Stimulated activated CD8-positive, alpha-beta memory T cell treated with anti-CD3 and anti-CD28 coated beads, Interleukin-15, amount 100 ng/mL, for 1 hour (primary cell): ENCODE measurements at places on chromosomes 5 and 9.
A peak's percentile ranks its signal among the peaks of the same experiment; 100 is the strongest.

- DNase-seq = no peak
These were observed 161.7 kb downstream of the YTHDC2 start for GRCh38 chr5:113675166-113675565.

- DNase-seq = no peak
These were observed 91.6 kb downstream of the CARTPT start for GRCh38 chr5:71810471-71811195.

- no peak for DNase-seq
These were observed 1587.6 kb upstream of the C9orf72 start for GRCh38 chr9:29160763-29161353.

DNA sequence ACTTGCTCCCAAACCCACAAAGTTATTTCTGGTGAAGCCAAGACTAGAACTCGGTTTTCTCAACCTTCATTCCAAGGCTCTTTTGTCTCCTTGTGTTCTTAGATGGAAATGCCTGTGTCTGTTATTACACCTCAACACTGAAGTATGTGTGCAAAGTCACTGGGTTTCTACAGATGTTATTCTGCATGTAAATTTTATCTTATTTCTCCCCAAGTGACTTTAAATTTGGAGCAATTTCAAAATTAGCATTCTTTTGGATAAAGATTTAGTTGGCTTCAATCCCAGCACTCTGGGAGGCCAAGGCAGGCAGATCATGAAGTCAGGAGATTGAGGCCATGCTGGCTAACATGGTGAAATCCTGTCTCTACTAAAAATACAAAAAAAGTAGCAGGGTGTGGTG, 104.4 kb upstream of the GNA14 start:
- DNase-seq = no peak

DNA sequence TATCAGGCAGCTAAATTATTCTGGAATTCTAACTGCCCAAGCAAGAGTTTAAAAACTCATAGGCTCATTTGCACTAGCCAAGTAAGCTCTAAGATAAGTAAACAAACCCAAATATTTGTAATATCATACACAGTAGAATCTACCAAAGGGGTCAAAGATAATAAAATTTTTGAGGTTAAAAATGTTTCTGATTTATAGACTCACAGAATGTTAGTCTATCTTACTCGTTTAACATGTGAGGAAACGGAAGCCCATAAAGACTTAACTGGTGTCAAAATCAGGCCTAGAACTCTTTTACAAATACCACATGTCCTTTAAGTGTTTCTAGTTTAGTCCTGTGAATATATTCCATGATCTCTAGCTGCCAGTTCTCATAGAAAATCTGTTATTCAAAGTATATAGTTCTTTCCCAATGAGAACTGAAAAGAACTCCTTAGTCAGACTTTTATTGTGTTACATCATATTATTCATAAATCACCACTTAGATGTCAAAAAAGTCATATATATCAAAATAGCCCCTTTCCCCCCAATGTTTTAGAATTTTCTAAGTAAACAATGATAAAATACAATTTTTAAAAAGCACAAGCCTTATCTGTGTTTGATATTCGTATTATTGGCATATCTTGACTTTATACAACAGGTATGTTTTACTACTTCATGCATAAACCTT, 13.9 kb downstream of the RAB14 start:
- DNase-seq = no peak

DNA sequence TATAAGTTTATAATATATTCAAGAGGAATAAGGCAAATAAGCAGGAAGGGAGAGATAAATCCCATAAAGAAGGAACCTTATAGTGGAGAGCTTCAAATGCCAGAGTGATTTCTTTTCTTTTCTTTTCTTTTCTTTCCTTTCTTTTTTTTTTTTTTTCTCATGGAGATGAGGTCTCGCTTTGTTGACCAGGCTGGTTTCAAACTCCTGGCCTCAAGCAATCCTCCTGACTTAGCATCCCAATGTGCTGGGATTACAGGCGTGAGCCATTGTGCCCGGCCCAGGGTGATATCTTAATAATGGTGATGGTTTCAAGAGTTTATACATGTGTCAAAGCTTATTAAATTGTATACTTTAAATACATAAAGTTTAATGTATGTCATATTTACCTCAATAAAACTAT, 19.6 kb upstream of the FOCAD start:
- no peak for DNase-seq

DNA sequence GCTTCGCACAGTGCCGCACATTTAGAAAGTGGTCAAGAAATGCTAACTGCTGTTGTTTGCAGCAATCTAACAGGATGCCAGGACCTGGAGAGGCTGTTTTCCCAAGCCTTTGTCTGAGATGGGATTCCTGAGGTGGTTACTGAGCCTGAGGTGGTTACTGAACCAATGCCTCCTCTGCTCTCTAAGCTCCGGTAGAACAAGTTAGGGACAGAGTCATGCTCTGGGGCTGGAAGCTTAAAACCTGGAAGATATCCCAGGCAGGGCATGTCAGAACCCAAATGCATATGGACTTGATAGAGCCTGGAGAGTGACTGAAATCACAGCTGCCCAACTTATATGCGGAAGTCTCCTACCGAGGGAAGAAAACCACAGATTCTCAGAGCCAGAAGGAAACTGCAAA, 46.5 kb upstream of the FAT2 start:
- DNase-seq = no peak

- DNase-seq = no peak
These were observed 607.4 kb downstream of the KIF4B start for GRCh38 chr5:155620821-155621410.

GRCh38 chr9:115625251-115625650, 507.3 kb upstream of the TNC start:
- no peak for DNase-seq

- no peak for DNase-seq
These were observed 144.9 kb downstream of the PRKACG start for GRCh38 chr9:68869022-68869421.

DNA sequence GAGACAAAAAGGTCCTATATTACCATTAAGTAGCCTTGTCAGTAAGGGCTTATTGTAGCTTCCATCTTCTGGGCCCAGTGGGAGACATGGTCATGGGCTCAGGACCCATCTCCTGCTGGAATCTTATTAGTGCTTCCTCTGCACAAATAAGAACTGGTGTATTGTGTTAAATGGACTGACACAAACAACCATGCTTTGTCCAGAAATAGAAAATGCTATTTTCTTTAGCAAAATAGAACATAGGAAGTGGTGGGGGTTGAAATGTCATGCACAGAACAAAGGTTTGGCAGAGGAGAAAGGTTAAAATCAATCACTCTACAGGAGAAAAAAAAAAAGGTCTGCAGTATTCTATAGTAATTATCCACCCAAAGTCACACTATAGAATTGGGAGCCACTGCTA, 252.2 kb downstream of the ELAVL2 start:
- DNase-seq = no peak

DNA sequence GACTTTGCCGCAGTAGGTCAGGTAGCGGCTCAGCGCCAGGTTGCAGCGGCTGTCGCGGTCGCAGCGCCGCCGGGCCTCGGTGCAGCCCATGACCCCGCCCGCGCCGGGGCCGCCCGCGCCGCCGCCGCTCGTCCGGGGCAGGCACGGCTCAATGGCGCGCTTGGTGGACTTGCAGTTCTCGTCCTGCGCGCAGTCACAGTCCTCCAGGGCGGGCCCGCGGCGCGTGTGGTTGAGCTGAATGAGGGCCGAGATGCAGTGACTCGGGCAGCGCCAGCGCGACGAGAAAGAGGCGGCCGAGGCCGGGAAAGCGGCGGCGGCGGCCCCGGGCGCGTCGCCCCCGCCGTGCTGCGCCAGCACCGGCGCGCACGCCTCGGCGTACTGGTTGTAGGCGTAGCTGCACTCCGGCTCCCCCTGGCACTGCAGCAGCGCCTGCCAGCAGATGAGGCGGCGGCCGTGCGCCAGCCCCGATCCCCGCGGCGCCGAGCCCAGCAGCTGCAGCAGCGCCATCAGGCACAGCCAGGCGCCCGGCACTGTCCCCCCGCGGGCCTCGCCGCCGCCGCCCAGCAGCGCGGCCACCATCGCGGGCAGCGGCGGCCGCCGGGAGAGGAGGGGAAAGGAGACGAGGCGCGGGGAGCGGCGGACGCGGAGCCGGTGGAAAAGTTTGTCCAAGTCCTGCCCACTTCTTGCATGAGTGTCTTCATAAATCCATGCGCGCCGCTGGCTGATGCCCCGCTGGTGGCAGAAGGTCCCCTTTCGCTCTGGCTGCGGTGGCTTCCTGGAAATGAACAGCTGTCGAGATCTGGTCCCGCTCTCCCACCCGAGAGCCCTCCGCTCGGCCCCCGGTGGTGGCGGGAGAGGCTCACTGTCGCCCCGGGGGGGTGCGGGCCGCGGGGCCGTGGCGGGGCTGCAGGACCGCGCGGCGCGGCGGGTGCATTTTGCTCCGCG, 833 bp downstream of the GAS1 start:
- DNase-seq = peak; percentile 12

GRCh38 chr5:57505272-57506200, 22.9 kb upstream of the ACTBL2 start:
- DNase-seq = no peak

DNA sequence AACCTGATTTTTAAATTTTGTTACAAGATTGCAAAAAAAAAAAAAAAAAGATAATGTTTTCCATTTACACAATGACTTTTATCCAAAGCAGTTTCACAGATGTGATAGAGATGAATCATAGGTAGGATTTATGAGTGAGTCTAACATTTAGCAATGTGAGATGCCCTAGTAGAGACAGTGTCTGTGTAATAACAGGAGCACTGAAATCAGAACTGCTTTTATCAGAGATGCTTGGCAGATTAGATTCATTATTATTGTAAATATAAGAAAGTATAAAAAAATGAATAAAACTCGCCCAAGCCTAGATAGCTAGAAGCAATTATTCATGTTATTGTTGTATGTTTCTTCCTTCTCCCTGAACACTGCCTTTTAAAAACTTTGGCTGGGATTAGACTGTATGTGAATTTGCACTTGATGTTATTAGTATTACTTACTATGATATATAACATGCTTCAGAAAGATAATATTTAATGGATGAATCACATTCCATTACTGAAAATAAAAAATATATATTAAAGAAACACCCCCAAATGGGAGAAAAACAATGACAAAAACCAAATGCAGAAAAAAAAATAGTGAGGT, 567.3 kb upstream of the KLF4 start:
- no peak for DNase-seq

- DNase-seq = no peak
These were observed 210.6 kb downstream of the AUH start for GRCh38 chr9:91150998-91151717.

GRCh38 chr5:175347027-175347426, 97.0 kb downstream of the DRD1 start:
- DNase-seq = no peak

GRCh38 chr5:175489693-175490443, 11.5 kb downstream of the SFXN1 start:
- DNase-seq = no peak

DNA sequence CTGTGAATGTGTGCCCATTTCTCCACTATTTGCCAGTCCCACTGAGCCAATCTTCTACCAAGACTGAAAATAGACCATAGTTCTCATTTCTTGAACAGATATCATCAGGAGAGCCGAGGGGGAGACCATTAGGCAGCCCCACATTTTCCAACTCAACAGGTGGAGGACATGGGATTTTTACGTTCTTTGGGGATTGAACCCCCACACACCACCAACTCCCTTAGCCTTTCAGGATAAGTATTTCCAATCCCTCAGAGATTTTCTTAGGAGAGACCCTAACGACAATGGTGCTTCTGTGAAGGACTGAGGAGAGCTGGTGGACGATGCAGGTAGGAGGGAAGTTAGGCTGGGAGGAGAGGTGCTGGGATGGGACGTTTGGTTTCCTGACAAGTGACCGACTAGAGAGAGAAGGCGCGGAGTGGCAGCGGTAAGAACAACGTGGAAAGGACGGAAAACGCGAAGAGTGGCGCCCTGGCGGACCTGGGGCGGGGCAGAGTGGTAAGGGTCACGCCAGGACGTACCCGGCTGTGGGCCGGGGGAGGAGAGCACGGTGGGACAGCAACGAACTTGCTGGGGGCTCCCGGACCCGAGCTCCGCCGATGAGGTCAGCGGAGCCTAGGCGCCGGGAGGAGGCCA, 681 bp upstream of the CHSY3 start:
- no peak for DNase-seq

- DNase-seq = no peak
These were observed 10.5 kb upstream of the GDNF start for GRCh38 chr5:37850226-37850865.

GRCh38 chr5:79456890-79457583, 56.9 kb downstream of the HOMER1 start:
- no peak for DNase-seq

DNA sequence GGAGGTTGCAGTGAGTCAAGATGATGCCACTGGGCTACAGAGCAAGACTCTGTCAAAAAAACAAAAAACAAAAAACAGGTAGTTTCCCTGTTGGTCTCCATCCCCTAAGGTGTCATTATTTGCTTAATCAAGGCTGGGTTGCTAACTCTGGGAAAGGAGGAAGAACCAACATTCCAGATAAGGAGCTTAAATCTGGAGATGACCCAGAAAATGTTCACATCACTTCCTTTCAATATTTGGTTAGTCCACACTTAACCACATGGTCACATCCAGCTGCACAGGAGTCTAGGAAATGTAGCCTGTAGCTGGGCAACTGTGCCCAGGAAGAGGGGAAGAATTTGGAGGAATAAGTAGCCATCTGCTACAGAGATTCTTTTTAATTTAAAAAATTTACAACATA, 25.9 kb upstream of the MEGF9 start:
- no peak for DNase-seq

GRCh38 chr9:130371196-130371966, 73.4 kb upstream of the ASS1 start:
- DNase-seq = no peak

DNA sequence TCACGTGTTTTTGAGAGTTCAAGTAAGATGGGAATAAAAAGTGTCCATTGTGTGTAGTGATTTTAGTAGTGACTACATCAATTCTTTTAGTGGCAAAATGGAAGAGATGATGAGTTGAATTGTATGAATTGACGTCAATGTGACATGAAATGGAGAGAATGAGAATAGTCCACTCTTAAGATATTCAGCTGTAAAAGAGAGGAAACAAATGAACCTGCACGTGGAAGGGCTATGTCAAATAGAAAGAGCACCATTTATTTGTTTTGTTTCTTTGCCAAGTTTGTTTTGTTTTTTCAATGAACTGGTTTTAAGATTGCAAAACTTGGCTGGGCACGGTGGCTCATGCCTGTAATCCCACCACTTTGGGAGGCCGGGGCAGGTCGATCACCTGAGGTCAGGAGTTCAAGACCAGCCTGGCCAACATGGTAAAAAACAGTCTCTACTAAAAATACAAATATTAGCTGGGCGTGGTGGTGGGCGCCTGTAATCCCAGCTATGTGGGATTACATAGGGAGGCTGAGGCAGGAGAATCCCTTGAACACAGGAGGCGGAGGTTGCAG, 453.8 kb downstream of the TAF11L14 start:
- DNase-seq = no peak

DNA sequence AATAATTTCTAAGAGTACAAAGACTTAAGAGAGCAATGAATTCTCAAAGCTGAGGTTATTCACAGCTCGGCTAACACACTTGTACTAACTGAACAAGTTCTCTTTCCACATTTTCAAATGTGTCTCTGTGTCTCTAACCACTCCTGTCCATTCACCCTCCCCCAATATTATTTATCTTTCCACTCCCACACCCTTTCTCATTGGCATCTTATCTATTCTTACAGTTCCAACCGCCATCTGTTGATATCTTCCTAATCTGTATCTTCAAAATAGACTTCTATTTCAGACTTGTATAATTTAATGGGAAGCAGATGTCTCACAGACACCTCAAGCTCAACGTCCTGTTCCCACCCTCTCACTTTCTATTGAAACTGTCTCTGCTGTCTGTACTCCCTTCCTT, 205.9 kb downstream of the ANXA1 start:
- DNase-seq = no peak
